ENCODE measurements at places on chromosomes 6 and 20.

DNA sequence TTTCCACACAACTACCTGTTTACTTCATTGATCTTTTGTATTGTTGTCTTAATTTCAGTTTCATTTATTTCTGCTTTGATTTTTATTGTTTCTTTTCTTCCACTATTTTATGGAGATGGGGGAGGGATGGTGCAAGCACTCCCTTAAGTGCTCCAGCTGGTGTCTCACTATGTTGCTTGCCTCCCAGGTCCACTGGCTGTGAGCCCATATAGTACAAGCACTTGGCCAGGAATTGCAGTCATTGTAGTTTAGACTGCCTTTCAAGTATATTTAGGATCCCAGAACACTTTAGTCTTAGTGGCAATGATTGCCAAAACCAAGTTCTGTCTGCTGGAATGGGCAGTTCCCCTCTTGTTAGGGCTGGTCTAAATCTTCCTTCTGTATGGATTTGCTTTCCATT, 34.9 kb upstream of the MAN1A1 start:
- peak; percentile 44 for DNase-seq

- no peak for DNase-seq
Observed at GRCh38 chr6:64895945-64896344, 811.1 kb downstream of the EYS start.

- DNase-seq: no peak
Observed at GRCh38 chr20:49415005-49415667, 67.3 kb downstream of the KCNB1 start.

GRCh38 chr6:163739966-163740365, 325.4 kb downstream of the QKI start:
- no peak for DNase-seq

DNA sequence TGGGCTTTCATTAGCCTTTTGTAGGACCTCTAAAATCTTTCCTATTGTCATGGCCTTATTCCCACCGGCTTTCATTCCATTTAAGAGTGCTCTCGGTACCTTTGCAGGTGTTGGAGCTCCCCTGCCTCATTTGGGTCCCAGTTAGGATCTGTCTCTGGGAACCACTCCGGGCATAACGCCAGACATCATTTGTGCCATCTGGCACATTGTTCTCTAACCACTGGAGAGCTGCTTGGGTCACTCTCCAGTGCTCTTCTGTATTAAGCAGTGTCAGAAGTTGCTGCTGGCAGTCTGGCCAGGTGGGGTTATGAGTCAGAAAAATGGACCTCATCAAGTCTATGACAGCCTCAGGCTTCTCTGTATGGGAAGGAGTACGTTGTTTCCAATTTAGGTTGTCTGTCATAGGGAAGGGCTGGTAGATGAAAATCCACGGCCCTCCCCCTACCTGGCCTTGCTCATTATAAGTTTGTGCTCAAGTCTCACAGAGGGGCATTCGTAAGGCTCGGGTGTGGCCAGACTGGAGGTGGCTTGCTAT, 62.9 kb upstream of the MOCS1 start:
- DNase-seq: peak; percentile 20

GRCh38 chr6:137472641-137473137, 21.5 kb downstream of the OLIG3 start:
- peak; percentile 39 for DNase-seq

GRCh38 chr6:137852346-137852745, 14.7 kb upstream of the TNFAIP3 start:
- DNase-seq: no peak

DNA sequence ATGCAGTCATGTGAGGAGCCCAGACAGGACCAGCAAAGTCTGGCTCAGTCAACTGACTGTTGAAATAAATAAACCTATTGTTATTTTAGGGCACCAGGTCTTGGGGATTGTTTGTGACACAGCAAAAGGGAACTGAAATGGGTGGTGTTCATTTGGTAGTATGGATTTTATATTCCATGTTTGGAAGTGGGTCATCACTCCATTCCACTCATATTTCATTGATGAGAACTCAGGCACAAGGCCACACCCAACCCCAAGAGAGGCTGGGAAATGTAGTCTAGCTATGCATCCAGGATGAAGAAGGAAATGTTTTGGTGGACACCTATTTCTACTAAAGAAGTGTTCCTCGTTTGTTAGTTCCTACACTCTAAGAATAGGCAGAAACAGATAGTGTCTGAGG, 64.9 kb upstream of the BTBD3 start:
- DNase-seq: no peak

GRCh38 chr6:132785936-132786335, 12.5 kb downstream of the SLC18B1 start:
- no peak for DNase-seq

GRCh38 chr6:136189104-136189503, 61.0 kb downstream of the MTFR2 start:
- DNase-seq: no peak
